ELR (cell line): ENCODE measurements at places on chromosomes 4 and X.
A peak's percentile ranks its signal among the peaks of the same experiment; 100 is the strongest.

GRCh38 chr4:79650794-79651431, 242.9 kb upstream of the GK2 start:
- DNase-seq, result peak; percentile 31

DNA sequence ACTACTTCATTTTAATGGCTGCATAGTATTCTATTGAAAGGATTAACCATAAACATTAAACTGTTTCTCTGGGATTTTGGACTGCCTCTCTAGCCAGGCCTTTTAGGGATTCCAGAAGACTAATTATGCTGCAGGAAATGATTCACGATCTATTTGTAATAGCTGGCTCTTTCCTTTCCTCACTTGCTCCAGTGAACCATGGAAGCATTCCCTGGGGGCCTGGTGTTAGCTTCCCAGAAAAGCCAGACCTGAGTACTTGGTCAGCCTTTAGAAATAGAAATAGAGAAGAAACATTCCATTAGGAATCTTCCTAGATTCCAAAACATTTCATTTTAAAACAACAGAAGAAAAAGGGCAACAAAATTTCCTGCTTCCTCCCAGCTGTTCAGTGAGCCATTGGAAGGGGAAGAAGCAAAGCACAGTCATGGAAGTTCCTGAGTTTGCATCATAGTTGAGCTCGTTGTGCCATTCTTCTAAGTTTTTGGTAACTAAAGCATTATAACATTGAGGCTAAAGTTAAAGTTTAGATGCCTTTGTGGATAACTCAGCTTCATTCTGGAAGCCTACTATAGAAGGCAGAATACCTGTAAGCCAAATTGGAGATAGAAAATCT, 83.5 kb downstream of the NPNT start:
- peak; percentile 63 for DNase-seq

DNA sequence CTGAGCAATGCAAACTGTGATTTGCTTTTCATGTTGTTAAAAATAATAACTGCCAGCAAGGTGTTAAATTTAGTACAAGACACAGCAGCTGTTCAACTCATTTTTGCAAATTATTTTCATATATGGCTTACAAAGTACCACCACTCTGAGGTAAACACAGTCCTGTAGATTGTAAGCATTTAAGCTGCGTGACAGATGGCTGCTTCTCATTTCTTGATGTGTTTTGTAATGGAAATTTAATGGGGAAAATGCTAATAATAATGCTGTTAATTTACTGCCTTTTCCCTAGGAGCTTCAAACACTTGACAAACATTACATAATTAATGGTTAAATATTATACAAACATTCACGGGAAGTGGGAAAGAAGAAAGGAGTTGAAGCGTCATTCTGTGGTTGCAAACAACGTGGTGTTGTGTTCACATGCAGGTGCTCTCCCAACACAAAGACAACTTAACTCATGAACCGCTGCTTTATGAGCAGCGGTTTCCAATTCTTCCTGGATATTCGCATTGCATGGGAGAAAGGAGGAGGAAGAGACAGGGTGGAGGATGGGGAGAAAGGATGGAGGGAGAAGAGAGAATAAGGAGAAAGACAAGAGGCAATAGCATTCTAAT, 236.8 kb upstream of the VCX start:
- no peak for DNase-seq

DNA sequence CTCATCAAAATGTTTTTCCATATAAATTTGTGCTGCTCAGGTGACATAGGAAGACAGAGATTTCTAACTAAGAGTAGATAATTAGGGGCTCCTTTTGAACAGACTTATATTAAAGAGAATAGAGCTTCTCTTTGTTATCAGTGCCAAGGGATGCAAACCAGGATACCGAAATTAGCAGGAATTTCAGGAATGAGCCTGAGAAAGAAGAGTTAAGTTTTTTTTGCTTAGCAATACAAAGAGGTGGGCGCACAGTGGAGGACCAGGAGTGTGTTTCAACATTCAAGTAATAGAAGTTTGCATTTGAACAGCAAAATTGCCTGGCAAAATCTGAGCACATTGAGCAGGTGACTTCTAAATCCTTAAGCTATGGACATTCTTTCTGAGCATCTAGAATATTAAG, 541.3 kb downstream of the GBA3 start:
- DNase-seq, result no peak

DNA sequence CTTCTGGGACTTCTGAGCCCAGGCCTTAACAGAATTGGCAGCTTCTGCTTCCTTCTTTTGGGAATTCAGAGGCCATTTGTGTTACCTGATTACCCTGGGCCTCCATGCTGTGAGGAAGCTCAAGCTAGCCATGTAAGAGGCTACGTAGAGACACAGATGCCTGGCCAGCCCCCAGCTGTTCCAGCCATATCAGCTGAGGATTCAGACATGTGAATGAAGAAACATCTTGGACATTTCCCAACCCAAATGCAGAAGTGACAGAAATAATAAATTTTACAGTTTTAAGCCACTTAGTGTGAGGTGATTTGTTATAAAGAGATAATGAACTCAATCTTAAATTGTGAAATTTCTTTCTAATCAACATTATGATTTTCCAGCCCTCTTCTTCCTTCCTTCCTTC, 18.7 kb upstream of the ZNF827 start:
- no peak for DNase-seq

- peak; percentile 90 for DNase-seq
Measured at GRCh38 chr4:170259631-170260153, 169.9 kb upstream of the AADAT start.

DNA sequence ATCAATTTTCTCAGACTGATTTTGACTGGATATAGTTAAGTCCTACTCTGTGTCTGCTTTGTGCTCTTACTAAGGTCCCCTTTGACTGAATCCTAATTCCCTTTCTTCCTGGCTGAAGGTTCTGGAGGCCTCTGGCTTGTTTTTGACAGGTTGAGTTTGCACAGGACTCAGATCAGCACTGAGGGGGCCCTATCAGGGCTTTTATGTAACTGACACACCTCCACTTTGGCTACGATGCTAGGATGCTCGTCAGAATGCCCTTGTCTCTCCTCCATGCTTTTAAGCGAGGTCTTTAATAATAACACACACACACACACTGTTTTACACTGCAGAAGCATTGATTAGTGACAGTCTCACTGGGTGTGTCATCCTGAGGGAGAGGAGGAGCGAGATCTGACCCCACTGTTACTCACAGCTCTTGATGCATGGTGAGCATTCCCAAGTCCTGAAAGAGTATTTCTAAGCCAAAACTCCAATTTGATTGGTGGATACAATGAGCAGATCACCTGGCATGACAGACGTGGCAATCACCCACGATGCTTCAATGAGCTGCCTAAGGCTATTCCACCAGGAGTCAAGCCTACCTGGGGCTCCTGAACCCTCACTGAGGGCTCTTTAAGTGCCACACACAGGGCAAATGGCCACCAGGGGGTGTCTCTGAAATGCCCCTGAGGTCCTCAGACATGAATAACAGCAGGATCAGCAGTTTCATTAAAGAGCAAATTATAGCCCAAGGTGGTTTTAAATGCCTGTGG, 130.4 kb upstream of the CPEB2 start:
- peak; percentile 40 for DNase-seq

DNA sequence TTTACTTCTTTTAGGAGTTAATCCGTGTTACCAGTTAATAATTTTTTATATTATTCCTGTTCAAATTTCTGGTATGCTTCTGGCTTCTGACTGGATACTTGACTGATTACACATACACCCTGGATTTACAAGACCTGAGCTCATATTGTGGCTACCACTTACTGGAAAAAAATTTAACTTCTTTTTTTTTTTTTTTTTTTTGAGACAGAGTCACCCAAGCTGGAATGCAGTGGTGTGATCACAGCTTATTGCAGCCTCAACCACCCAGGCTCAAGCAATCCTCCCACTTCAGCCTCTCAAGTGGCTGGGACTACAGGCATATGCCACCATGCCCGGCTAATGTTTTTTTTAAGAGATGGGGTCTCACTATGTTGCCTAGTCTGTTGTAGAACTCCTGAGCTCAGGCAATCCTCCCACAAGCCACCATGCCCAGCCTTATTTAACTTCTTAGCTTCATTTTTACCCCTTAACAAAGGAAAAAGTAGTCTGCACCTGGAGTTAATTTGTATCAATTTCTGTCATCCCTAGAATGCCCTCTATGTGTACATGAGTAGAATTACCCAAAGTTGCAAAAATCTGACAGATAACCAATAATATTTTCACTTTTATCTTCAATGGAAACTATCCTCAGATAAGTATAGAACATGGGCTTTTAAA, 50.3 kb downstream of the TMEM165 start:
- DNase-seq, result peak; percentile 89

GRCh38 chrX:130197464-130197863, 25.7 kb downstream of the RAB33A start:
- DNase-seq, result no peak

DNA sequence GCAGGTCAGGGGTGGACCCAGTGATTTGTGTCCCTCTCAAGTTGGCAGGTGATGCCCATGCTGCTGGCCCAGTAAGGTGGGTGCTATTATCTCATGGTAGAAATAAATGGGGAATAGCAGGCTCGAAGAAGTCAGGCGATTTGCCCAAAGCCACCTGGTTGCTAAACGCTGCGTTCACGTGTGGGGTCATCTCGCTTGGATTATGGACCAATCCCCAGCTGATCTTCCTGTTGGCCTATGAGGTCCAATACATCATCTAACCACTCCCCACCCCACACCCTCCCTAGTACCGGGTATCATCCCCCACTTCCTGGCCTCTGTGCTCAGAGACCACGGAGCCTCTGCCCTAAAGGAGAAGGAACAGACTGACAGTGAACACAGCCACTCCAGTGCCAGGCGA, 18.3 kb upstream of the MSX1 start:
- no peak for DNase-seq

DNA sequence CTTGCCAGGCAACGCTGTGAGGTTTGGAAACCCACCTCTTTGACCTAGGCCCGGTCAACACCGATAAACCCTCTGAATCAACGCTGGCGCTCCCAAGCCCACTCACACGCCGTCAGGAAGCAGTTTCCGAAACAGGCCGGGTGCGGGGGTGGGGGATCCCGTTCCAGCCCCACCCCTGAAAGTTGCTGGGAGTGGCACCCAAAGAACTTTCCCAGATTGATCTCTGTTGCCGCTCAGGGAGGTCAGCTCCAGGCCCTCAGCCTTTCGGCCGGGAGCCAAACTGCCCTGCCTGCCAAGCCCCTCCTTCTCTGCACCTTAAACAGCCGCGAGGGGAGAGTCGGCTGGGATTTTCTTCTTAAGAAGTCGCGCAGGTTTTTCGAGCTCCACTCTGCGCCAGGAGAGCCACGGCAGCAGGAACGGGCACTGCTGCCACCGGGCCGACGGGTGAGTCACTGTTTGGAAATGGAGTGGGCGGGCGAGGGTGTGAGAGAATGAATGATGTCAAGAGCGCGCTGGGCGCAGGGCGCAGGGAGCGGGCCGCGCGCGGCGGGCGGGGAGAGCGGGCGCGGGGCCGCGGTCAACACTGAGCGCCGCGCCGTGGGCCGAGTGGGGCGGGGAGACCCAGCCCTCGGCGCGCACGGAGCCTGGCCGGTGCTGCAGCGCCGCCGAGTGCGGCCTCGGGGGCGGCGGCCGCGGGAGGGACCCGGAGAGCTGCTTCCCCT, at the start of gene SGMS2:
Gene SGMS2 (plus strand): TSS at position 583 of the 722 bp plus-strand sequence. CDS start 70,622 bp downstream, outside the sequence.
- peak; percentile 90 for DNase-seq

DNA sequence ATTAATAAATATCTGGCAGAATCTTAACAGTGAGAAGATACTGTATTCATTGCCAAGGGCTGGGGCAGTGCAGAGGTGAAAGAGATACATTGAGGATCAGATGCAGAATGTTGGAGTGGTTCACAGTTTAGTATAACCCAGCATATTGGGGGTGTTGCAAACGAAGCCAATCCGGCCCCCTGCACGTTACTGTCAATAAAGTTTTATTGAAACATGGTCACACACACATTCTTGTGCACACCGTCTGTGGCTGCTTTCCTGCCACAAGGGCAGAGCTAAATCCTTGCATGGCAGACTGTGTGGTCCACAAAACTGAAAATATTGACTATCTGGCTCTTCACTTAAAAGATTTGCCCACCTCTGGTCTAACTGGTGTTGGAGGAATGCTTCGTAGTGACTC, 119.7 kb downstream of the SHOX start:
- no peak for DNase-seq

- peak; percentile 87 for DNase-seq
Measured at GRCh38 chr4:151004222-151004621, 10.9 kb downstream of the LRBA start.

GRCh38 chrX:42443267-42443666, 334.7 kb downstream of the PPP1R2C start:
- DNase-seq, result no peak

DNA sequence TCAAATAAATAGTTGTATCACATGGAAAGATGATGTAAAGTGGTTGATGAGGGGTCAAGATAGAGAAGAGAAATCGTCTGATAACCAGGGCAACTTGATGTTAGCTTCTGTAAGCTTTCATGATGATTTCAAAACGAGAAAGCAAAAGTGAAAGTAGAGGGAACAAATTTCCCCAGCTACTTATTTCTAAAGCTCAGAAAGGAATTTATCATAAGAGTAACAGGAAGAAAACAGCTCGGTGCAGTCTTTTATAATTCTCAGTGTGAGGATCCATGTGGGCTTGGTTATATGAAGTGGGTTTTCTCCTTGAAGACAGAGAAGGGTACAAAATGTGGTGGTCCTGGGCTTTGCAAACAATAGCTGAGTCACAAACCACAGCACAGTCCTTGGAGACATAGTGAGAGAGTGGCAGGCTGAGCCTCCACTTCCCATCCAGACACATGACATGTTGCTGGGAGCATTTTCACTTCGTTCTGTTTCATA, 32.1 kb upstream of the GLRA2 start:
- DNase-seq, result peak; percentile 0

DNA sequence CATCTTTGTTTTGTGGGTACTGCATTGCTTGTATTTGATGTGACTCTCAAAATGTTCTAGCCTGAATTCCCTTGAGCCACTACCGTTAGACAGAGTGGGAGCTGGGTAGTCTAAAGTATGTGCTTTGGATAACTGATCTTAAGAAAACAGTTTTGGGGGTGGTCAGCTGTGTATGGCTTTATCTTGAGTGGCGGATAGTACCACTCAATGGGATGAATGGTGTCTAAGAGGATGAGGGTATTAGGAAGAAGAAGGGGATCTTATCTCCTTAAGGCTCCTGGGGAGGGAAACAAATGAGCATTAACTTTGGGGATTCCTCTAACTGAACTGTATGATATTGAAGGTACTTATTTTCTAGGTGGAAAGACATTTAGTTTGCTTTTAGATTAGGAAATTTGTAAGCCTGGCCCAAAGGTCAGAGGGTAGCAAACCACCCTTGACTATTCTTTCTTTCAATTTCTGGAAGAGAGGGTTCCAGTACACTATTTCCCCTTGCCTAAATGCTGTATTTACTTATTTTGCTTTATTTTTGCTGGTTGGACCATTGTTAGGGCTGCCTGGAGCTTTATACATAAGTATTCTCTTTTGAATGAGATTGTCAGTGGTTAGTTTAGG, 11.3 kb downstream of the BMP2K start:
- DNase-seq, result no peak

GRCh38 chr4:6753891-6754290, 28.6 kb upstream of the KIAA0232 start:
- DNase-seq, result no peak

GRCh38 chr4:188130355-188130754, 8.9 kb upstream of the TRIML1 start:
- no peak for DNase-seq

- no peak for DNase-seq
Measured at GRCh38 chrX:119646515-119646914, 40.3 kb upstream of the NKRF start.

- DNase-seq, result no peak
Measured at GRCh38 chrX:39063702-39064101, 262.4 kb downstream of the MID1IP1 start.
